ENCODE measurements at places on chromosomes 4 and X.

- no peak for DNase-seq
These were observed 137.4 kb downstream of the CEP135 start for GRCh38 chr4:56086073-56086541.

GRCh38 chrX:74636749-74637314, 22.4 kb upstream of the RLIM start:
- DNase-seq = no peak

DNA sequence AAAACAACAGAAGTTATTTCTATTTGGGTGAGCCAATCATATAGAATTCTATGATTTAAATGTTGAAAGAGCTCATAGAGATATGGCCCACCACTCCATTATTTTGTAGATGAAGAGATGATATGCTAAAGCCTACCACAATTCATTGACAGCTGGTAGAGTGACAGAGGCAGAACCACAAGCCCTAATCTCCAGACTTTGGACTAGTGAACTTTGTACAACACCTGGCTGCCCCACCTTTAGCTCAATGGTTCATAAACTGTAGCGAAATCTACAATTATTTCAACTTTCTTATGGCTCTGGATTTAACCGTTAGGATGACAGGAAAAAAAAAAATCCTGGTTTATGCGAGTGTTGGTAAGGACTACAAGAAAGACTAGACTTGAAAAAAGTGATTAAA, 50.9 kb downstream of the PRKG2 start:
- DNase-seq = no peak

DNA sequence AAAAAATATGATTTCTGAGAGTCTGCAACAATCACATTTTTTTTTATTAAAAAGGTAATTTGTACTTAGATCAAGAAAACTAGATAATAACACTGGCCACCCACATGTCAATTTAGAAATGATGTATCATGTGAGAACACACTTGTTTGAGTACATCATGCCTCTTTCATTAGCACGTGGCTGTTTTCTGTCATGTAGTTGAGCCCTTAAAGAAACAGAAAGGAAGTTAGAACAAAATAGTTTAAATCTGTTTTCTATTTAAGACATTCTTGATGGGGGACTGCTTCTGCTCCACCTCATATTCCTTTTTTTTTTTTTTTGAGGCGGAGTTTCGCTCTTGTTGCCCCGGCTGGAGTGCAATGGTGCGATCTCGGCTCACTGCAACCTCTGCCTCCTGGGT, 207.5 kb downstream of the NSUN7 start:
- no peak for DNase-seq

DNA sequence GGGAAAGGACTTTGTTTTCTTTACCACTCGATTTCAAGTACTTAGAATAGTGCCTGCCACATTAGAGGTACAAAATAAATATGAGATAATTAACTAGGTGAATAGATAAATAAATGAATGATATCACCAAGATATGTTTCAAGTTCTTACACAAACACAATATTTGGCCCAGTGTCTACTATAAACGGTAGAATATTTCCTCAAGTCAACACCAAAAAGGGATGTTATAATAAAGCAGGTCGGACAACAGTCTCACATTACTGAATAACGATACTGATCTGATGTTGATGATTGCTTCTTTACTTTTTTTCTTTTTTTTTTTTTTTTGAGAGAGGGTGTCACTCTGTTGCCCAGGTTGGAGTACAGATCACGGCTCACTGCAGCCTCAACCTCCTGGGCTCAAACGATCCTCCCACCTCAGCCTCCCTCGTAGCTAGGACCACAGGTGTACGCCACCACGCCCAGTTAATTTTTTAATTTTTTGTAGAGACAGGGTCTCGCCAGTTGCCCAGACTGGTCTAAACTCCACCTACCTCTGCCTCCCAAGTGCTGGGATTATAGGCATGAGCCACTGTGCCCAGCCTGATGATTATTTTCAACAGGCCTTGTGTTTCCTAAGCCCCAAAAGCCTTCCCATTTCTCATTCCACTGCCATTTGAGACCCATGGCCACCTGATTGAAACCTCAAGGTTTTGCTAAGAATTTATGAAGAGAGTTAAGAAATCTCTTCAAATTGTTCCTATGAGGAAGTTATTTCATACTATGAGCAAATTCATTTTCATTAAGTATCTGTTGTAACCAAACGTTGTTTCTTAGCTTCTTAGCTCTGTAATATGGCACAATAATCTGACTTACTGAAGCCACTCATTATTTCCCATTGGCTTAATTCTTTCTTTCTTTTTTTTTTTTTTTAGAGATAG, 2.3 kb downstream of the MANBA start:
- DNase-seq = no peak

DNA sequence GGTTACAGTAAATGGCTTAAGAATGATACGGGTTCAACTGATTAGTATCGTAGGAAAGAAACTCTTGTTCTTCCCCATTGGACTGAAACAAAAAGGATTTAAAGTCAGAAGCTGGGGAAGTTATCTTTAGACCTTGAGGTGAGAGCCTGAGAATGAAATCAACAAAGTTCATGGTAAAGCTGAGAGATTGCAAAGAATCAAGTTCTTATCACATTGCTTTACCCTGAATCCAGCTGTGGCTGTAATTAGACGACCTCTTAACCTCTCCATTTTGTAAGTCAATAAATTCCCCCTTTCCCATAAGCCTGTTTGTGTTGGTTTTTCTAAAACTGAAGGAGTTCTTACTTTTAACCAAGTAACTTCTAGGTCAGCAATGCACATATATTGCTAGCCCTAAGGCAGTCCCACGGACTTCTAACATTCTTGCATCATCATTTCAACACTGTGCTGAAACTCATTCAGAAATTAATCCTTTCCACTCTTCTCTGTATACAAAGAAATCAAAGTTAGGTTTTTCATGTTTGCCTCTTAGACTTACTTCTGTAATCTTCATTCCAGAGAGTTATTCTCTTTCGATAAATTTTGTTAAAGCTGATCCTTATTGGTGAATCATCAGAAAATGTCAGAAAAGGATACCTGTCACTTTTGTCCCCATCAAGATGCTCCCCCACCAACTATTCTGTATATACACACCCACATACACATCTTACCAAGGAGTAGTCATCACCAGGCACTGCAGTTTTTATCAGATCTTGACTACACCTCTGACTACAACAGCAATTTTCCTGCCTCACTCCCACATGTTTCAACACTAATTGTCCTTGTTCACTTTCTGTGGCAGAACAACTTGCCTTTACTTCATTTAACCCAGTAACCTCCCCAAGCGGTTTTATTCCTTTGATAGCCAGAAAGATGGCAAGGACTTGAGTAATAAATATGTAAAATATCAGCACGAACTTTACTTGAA, 77.9 kb upstream of the STK26 start:
- no peak for DNase-seq

DNA sequence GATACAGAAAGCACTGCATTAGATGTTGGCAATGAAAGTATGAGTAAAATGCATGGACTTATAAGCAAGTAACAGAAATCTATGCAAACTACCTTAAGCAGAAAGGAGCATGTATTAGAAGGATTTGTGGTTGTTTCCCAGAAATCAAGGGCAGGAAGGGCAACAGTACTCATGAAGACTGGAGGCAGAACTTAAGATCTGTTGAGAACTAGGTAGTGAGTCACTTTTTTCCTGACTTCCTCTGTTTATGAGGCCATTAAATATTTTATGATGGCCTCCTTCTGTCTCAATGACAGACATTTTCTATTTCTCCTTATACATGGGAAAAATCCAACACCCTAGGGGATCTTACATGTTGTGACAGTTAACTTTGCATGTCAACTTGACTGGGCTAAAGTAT, 398.2 kb downstream of the MID1IP1 start:
- DNase-seq = no peak

DNA sequence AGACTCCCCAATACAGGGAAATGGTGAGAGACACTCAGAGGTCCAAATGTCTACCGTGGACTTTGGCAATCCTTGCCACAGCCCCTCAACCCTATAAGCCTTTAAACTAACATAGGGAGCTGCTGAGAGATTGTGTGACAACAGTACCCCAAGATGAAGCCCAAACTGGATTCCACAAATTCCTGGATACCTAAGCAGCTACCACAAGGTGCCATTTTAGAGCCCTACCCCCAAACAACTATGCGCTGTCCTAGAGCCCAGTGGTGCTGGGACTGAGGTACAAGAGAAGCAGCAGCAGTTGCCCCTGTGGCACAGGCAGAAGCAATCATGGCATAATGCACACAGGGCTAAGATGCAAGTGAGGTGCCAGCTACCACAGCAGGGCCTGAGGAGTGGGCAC, 2.7 kb upstream of the TMPRSS11F start:
- DNase-seq = no peak

DNA sequence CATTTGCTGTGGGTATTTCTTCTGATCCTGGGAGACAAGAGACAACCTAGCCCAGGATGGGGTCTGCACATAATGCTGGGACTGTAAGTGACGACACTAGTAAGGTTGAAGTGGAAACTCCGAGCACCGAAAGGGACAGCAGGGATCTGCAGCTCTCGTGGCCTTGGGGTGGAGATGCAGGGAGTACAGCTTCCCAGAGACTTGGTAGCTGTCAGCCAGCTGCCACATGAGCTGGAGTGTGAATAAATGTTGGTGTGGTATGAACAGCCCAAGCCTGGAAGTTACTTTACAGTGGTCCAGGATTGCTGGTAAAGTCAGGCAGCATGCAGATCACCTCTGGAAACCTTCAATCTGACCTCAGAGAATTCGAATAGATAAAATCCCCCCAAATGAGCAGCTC, 97.6 kb downstream of the FAM193A start:
- DNase-seq = no peak

DNA sequence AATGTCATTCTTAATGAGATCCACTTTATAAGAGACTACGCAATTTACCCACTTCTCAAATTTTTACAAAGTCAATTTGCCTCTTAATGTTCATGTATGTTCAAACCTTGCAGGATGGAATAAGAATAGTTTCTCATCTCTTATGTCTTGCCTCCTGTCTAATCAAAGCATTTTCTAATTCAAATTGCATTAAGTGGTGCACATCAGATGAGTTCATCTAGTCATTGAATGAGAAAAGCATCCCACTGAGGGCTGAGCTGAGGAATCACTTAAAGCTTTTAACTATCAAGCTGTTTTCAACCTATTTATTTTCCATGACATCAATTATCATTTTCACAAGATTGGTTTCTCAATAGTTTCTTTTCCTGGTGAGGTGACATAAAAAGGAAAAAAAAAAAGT, 1964.0 kb downstream of the PCDH7 start:
- no peak for DNase-seq

DNA sequence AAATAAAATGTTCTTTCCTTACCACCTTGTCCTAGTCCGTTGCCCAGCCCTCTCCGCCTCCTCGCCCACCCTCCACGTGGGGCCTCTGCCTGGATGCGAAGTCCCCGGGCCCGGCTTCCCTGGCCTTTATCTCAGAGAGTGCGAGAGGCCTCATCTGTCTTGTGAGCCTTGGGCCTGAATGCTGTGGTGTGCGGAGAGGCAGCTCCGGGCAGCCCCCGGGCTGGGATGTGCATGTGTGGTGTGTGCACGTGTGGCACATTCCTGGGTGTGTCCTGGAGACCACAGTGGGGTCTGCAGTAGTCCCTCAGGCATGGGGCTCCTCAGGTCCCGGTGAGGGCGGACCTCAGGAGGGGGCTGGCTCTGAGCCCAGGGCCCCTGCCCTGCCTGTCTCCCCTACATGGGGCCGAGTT, 31.4 kb downstream of the DOK7 start:
- DNase-seq = no peak

DNA sequence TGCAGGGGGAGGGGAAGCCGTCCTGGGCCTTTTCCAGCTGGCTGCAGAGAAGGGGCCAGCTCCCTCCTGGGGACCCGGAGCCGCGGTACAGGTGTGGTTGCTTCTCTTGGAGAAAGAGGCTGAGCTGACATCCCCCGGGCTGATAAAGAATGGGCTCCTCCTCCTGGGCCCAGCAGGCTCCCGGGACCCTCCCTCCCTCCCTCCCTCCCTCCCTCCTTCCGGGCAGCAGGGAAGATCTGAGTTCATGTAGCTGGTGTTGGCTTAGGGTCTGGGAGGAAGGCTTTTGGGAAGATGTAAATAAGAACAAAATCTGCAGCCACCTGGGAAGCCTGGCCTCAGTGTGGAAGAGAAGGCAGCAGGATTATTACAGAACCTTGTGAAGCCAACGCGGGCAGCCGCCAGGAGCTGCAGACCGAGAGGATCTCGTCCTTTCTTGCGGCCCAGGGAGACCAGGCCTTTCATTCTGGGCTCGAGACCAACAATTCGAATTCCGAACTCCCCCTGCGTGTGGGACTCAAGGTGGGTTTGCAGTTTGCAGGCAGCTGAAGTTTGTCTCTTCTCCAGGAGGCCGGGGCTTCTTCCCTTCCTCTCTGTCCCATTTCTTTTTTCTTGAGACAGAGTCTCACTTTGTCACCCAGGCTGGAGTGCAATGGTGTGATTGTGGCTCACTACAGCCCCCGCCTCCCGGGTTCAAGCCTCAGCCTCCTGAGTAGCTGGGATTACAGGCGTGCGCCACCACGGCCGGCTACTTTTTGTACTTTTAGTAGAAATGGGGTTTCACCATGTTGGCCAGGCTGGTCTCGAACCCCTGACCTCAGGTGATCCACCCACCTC, at the start of gene PLCXD1:
Gene PLCXD1 (plus strand): TSS at position 216 of the 834 bp plus-strand sequence. CDS start 2,807 bp downstream, outside the sequence.
- no peak for DNase-seq

GRCh38 chrX:87006561-87006960, 511.0 kb upstream of the KLHL4 start:
- no peak for DNase-seq

DNA sequence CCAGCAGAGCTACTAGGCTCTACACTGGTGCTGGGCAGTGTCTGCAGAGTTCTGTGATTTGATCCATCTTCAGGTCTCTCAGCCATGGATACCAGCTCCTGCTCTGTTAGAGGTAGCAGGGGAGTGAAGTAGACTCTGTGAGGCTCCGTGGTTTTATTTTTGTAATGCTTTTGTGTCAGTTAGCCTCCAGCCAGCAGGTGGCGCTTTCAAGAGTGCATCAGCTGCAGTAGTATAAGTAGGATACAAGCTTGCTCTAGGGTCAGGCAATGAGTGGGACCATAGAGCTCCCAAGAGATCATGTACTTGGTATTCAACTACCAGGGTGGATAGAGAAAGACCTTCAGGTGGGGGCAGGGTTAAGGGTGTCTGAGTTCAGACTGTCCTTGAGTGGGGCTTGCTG, 362.5 kb upstream of the TRAM1L1 start:
- DNase-seq = no peak

- no peak for DNase-seq
These were observed 168.3 kb upstream of the PUDP start for GRCh38 chrX:7316280-7316679.

- DNase-seq = no peak
These were observed 171.4 kb downstream of the PPP1R2C start for GRCh38 chrX:42606591-42606990.

DNA sequence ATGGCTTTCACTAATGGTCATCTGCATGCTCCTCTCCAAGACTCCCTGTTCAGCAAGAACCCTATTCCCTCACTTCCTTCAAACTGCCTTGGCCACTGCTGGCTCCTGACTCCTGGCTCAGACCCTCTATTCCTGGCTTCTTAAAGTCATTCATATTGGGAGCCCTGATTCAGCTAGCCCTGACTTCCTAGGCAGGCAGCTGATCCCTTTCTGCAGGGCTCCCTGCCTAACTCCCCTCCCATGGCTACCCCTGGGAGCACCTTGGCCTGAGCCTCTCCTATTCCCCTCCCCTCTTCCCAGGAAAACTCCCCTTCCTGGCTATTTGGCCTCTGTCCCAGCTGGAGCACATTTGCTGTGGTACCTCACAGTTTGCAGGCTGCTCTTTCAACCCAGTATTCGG, 154.9 kb upstream of the PJA1 start:
- DNase-seq = no peak
